ENCODE measurements at places on chromosomes 11 and 22.

DNA sequence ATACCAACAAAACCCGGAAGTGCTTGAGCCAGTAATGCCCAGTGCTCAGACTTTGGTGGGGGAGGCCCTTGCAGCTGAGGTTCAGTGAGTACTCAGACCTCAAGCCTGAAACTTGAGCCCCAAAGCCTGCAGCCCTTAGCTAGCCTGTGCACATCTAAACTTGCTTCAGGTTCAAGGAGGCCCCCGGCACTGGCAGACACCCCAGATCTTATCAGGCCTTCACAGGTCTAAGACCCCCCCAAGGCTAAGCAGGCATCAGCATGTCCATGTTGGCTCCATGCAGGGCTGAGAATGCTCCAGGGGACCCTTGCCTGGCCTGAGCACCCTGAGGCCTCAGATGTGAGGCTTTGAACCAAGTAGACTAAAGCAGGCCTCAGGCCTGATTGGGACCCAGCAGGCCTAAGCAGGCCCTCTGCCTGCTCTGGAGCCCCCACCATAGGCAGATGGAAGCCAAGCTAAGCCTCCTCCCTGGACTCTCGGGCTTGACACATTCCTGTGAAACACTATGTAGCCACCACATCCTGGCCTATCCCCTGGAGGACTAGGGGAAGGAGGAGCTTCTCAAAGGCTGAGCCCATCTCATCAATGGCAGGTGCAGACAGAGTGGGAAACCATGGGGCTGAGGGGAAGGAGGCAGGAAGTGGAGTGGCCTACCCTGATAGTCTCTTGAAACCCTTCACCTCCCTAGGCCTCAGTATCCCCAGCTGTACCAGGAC is 1.2 kb upstream of the CASTOR1 start:
- DNase-seq = no peak

DNA sequence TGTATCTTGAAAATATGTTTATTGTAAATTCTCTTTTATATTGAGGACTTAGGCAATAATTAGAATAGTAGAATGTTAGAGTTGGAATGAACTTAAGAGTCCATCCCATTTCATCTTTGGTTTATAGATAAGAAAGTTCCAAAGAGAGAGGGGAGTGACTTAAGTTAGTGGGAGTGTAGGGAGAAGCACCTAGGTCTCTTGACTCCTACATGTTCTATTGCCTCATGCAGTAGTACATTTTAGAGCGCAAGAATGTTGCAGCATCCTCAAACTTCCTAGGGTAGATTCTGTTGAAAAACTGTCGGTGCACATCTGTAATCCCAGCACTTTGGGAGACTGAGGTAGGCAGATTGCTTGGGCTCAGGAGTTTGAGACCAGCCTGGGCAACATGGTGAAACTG is 8.7 kb downstream of the RRM1 start:
- DNase-seq = no peak

GRCh38 chr11:73570415-73571114 is 27.3 kb downstream of the FAM168A start:
- no peak for DNase-seq

DNA sequence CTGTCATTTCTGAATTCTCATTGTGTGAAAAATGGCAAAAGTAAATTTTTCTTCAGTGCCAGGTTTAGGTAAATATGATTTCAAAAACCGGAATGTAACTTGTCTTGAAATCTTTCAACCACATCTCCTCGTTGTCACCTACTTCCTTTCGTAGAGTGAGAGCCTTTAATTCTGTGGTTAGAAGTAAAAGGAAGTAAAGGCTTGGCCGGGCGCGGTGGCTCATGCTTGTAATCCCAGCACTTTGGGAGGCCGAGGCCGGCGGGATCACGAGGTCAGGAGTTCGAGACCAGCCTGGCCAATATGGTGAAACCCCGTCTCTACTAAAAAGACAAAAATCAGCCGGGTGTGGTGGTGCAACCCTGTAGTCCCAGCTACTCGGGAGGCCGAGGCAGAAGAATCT is 29.8 kb downstream of the SGSM3 start:
- DNase-seq = no peak

DNA sequence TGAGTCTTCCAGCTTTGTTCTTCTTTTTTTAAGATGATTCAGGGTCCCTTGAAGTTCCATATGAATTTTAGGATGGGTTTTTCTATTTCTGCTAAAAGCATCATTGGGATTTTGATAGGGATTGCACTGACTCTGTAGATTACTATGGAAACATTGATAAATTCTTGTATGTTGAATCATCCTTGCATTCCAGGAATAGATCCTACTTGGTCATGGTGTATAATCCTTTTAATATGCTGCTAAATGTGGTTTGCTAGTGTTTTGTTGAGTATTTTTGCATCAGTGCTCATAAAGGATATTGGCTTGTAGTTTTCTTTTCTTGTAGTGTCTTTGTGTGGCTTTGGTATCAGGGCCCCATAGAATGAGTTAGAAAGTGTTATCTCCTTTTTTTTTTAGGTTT is 34.9 kb upstream of the PHOX2A start:
- DNase-seq = no peak

DNA sequence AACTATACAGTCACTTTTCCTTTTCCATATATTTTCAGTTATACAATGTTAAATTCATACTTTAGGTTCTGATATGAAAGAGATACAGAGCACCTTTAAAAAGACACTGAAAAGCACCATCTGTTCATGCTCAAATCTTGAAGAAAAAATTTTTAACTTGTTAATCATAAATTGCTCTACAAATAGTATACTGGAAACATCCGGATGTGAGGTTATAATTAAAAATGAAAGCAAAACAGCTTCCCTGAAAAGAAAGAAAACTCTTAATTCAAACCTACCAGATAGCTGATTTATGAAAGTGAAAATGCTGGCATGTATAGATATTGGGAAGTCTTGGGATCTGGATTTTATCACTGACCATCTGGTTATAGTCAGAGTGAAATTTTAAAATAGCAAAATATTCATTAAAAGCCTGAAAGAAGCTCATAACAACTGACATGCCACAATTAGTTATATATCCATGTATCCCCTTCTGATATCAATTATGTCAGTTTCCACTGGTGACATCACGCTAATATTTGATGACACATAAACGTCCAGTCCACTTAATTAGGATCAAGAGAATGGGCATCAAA is 740.0 kb downstream of the DLG2 start:
- DNase-seq = no peak

DNA sequence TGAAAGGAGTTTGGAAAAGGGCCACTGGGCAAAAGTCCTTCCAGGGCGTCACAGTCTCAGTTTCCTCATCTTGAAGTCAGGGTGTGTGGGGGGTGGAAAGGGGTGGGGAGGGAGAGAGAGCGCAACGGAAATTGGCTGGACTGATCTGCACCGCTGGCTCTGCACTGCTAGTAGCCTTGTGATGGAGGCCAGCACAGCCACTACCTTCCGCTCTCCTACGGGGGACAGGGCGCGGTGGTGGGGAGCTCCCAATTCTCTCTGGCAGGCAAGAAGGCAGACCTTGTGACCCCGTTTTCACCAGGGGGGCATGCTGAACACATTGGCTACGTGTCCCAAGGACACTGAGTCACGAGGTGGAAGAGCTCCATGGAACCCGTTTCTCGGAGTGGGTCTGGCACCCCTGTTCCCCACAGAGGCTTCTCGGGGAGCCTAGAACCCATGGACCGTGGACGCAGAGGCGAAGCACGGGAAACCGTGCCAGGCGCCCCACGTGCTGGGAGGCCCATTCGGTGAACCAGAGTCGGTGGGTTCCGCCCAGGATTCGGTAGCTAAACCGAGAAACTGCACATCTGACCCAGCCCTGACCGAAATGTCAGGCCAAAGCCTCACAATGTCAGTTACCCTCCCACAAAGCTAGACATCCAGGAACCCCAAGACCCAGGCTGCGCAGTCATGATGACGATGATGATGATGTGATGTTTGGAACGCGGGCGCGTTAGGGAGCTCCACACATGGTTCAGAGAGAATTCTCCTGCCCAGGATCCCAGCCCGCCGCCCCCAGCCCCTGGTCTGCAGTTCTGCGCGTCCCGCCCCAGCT is 28.3 kb upstream of the WNT11 start:
- DNase-seq = no peak

- DNase-seq = no peak
These were observed 82.3 kb downstream of the FDX1 start for GRCh38 chr11:110512026-110512425.

DNA sequence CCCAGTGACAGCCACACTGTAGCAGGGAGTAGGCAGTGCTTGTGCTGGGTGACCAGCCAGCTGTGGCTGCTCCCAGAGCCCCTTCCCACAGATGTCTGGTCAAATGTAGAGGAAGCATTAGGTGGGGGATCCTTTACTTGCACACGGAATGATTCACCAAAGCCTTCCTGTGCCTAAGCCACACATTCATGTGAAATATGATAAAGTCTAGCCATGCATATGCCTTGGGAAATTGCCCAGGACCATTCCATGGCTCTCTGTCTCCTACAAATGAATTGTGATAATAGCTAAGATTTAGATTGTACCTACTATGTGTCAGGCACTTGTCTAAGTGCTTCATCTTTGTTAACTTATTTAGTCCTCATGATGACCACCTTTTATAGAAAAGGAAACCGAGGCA is 217.5 kb upstream of the E2F8 start:
- no peak for DNase-seq

GRCh38 chr11:75276686-75277085 is 36.1 kb downstream of the TPBGL start:
- no peak for DNase-seq

GRCh38 chr11:92675810-92676209 is 293.6 kb upstream of the MTNR1B start:
- no peak for DNase-seq
